Right cardiac atrium (tissue), 5 donors: ENCODE measurements at places on chromosomes 5 and 9. TPM values are rescaled to one million over a fixed set of nuclear protein-coding genes. Genes with fewer than 3 reads are reported as not detected.

The IL4 gene
- total RNA-seq, result not detected

The HSPB3 gene
- 413 TPM for total RNA-seq

The TDRD7 gene
- total RNA-seq, result 8.5 TPM

The PCDHGB7 gene
- 10.5 TPM for total RNA-seq

The CERT1 gene
- 28.7 TPM for total RNA-seq

The FOXD4L4 gene
- not detected for total RNA-seq

The GRIN1 gene
- not detected for total RNA-seq

The TMEM252 gene
- not detected for total RNA-seq

The DAB2 gene
- 21.8 TPM for total RNA-seq

The MLANA gene
- total RNA-seq, result not detected

The GPR150 gene
- total RNA-seq, result not detected

The SH3RF2 gene
- 219 TPM for total RNA-seq

The PKN3 gene
- total RNA-seq, result 4.7 TPM

The TRIM7 gene
- 4.8 TPM for total RNA-seq

The MED22 gene
- 21.2 TPM for total RNA-seq

The NR2F1-AS1 gene
- 10.9 TPM for total RNA-seq

The RASGEF1C gene
- total RNA-seq, result 0.59 TPM

The ZNF474 gene
- not detected for total RNA-seq

The OLFML2A gene
- total RNA-seq, result 27.4 TPM

The ARID3C gene
- total RNA-seq, result not detected

The CYSRT1 gene
- total RNA-seq, result not detected

The PPIC gene
- 41.8 TPM for total RNA-seq

The PCDHGB2 gene
- 4.2 TPM for total RNA-seq

The SLC36A3 gene
- total RNA-seq, result not detected

The IFNA2 gene
- not detected for total RNA-seq

The ADAMTS19 gene
- total RNA-seq, result 2.1 TPM

The LRRC26 gene
- not detected for total RNA-seq

The SOX30 gene
- total RNA-seq, result 0.25 TPM
